ENCODE measurements at places on chromosomes 4 and X. TPM values are rescaled to one million over a fixed set of nuclear protein-coding genes. Genes with fewer than 3 reads are reported as not detected.

- no peak for DNase-seq
Observed at GRCh38 chr4:29046781-29047180, 1673.4 kb upstream of the PCDH7 start.

SEPSECS gene
- total RNA-seq = 7.9 TPM

DNA sequence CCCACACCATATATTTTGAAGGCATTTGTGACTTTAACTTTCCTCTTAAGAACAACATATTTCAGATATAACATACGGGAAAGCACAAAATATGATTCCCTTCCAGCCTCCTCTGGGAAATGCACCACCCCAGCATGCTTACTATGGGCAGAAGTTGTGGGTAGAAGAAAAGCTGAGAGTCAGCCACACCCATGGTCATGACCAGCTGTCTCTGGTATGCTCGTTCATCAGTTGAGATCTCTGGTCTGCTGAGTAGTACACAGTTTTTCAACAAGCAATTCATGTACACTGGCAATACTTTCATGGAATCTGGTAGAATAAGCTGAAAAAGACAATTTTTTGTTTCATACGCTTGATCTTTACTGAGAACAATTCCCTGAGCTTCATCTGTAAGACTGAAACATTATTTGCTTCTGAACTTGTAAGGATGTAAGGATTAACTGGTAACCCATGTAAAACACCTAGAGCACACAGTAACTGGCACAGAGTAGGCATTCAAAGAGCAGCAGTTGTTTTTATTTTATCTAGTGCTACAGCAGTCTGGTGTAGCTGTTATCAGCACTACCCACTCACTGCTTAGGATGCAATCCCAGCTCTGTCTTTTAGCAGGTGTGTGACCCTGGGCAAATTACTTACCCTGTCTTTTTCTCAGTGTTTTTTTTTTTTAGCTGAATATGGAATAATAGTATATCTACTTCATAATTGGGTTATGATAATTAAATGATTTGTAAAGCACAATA lies 47.6 kb downstream of the METTL14 start:
- no peak for DNase-seq

DNA sequence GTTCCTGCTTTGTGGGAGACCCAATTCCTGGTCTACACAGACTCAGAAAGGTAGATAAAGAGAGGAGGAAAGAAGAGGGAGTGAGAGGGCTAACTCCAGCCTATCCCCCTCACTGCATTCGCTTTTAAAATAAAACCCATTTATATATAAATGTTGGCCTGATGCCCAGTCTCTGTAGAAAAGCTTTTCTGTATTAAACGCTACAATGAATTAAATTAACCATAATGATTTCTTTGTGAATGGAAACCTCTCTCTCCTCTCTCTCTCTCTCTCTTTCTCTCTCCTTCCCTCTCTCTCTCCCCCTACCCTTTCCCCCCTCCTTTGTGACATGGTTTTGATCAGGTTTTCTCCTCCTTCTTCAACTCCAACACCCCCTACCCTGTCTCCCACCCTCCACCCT lies 34.8 kb downstream of the PJA1 start:
- no peak for DNase-seq
